Astrocyte of the cerebellum (primary cell): ENCODE measurements at places on chromosomes 2 and 18.

DNA sequence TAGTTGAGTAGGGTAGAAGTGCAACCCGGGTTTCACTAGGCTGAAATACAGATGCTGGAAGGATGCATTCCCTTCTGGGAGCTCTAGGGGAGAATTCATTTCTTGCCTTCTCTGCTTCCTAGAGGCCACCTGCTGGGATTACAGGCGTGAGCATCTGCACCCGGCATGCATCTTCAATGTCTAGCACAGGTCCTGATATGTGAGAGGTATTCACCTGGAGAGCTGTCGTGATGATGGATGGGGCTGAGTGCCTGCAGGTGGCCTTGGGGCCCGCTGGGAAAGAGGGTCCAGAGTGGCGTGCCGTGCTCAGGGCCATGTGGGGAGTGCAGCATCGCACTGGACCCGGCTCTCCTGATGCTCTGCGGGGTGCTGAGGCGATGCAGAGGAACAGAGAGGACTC is 6.6 kb upstream of the NTSR2 start:
- DNase-seq, result no peak

DNA sequence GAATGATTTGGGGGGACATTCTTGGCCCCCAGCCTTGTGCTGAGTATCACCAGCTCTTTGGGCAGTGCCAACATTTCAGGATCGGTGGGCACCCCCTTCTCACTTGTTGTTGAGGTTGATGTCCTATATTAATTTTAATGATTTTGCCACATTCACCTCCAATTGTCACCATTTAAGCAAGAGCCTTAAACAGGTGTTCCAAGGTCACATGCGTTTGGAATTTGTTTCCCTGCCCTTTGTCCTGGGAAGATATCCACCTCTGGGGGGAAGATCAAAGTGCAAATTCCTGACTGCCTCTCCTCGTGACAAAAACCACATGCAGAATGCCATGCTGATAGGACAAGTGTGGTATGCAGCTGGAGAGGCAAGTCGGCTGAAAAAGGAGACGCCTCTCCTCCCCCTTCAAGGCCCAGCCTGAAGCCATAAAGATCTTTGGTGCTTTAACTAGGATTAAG is 72.5 kb upstream of the ID2 start:
- DNase-seq, result no peak

DNA sequence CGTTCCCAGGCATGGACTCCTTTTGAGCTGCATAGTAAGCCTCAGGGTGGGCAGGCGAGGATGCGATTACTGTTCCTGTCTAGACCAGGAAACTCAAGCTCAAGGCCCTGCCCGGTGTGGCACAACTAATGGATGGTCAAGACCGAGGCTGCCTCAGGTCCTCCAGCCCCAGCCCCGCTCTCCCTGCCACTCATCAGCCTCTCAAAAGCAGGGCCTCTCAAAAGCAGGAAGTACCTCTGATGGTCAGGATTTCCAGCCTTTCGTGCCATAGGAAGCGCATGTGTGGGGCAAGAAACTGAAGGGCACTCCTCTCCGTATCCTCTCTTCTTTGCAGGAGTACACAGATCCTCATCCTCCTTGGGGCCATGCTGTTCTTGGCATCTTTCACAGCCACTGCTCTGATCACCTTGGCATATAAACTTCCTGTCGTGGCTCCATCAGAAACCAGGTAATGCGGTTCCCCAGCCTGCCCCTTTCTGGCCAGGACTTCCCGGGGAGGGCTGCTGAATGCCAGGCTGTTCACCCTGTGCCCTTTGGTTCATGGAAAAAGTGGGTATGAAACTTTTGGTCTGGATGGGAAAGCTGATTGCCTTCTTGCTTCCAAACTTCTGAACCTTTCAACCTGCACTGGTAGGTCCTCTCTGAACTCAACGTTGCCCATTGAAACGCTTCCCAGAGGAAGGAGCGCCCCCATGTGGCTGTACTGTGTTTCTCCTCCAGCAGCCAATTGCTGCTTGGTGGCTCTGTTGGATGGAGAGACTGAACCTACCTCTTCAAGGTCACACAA is 82.8 kb upstream of the SEC11C start:
- DNase-seq, result peak; percentile 49

GRCh38 chr2:141497272-141497671 is 633.5 kb downstream of the LRP1B start:
- DNase-seq, result no peak

GRCh38 chr18:6406075-6406909 is 8.4 kb downstream of the L3MBTL4 start:
- DNase-seq, result no peak

DNA sequence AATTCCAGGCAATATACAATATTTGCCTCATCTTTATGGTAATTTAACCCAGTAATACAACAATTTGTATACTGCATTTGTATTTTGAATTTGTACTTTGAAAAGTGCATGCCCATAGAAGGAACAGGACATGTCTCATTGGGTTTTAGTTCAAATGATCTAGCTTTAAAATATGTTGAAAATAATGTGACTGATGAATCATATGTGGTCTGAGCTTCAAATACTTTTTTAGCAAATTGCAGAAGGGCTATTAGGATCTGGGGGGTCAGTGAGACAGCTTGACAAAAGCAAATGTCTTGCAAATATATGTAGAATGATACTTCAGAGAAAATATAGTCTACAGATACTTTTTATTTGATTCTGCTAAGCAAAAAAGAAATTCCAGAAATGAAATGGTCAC is 248.9 kb downstream of the DCC start:
- no peak for DNase-seq

GRCh38 chr2:85719609-85720240 is 25.6 kb downstream of the GNLY start:
- DNase-seq, result no peak

DNA sequence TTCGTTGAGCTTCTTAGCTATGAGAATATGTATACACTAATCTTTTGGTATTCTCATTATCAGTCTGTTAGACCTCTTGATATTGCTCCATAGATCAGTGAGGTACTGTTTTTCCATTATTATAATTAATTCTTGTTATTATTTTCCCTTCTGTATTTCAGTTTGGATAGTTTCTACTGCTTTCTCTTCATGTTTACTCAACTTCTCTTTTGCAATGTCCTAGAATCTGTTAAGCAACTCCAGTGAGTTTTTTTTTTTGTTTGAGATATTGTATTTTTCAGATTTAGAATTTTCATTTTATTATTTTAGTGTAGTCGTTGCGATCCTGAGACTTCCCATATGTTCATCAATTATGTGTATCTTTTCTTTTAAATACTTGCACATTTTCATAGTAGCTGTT is 260.8 kb downstream of the SETBP1 start:
- no peak for DNase-seq

DNA sequence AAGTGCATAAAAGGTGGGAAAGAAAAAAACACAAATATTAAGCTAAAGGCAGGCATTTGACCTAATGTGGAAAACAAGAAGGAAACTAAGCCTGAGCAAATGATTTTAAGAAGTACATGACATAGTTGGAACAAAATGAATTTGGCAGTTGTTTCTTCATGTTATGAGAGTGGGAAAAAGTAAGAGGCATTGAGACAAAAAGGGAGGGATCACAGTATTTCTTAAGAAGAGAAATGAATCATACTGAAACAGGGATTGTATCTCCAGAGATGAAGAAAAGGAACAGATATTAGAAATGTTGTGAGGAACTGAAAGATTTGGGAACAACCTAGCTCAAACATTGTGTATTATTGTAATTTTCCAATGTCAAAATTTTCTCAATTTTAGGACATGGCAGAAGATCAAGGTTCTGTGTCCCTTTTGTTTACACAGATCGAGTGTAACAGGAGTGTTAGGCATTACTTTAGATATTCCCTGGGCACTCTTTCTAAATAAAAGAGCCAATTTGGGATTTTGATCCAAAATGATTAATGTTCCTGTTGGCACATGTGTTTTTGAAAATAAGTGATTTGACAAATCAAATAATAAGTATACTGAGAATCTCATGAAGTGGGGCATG is 98.6 kb downstream of the CALCRL start:
- DNase-seq, result no peak

DNA sequence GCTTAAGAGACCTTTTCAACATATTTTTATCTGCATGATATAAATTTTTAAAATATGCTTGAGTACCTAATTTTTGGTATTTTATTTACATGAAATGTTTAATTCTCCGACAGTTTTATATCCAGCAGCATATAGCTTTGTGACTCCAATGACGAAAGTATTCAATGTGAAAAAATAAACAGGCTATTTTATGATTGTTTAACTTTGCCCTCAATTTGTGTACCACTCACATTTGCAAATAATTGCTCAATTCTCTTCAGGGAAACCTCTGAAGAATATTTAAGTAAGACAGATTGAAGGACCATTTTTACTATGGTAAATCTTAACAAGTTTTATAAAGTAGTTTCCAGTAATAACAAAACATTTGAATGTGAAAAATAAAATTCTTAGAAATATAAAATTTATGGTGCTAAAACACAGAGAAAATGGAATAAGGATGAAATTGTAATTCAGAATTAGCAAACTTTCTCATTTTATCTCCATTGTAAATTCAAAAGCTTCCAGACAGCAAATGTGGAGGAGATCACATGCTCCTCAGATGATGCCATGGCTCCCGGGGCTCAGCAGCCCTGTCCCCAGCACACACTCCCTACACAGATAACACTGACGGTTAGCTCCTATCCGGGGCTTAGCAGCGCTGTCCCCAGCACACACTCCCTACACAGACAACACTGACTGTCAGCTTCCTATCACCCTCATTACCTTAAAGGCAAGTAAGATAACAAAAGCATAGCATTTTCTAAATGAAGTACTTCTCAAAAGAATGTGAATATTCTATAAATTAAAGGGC is 39.7 kb downstream of the SH3YL1 start:
- no peak for DNase-seq

DNA sequence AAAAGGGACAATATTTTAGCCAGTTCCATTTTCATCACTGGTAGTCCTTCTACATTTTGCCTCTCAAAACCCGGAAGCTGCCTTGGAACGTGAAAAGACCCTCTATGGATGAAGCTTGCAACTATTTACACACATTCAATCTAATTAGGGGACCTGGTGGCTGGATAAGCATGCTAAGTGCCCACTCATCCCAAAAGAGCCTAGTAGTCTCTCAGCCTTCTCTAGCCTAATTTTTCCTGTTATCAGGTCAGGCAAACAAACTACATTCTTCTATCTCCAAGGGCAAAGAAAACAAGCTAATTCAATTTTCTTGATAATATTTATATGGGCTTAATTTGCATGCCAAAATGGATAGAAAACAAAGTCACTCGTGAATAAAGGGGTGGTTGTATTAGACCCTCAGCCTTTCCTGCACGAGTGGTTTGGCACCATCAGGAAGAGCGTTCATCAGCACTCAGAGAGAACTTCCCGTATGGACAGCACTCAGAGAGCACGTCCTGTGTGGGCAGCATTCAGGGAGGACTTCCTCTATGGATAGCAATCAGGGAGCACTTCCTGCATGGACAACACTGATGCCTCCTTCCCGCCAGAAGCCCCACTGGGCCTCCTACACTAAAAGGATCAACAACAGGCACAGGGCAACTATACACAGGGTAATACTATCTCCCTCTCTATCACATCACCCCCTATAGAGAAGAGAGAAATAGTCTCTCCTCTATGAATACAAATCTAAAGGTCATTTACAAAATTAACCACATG is 122.2 kb downstream of the RBMS1 start:
- no peak for DNase-seq

DNA sequence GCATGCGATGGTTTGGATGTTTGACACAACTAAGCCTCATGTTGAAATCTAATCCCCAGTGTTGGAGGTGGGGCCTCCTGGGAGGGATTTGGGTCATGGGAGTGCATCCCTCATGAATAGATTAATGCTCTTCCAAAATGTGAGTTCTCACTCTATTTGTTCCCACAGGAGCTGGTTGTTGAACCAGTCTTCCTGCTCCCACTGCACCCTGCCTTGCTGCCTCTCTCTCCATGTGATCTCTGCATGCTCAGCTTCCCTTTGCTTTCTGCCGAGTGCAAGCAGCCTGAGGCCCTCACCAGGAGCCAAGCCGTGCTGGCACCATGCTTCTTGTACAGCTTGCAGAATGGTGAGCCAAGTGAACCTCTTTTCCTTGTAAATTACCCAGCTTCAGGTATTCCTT is 206.8 kb downstream of the VAPA start:
- no peak for DNase-seq

GRCh38 chr2:68860111-68860510 is 11.1 kb downstream of the BMP10 start:
- no peak for DNase-seq

DNA sequence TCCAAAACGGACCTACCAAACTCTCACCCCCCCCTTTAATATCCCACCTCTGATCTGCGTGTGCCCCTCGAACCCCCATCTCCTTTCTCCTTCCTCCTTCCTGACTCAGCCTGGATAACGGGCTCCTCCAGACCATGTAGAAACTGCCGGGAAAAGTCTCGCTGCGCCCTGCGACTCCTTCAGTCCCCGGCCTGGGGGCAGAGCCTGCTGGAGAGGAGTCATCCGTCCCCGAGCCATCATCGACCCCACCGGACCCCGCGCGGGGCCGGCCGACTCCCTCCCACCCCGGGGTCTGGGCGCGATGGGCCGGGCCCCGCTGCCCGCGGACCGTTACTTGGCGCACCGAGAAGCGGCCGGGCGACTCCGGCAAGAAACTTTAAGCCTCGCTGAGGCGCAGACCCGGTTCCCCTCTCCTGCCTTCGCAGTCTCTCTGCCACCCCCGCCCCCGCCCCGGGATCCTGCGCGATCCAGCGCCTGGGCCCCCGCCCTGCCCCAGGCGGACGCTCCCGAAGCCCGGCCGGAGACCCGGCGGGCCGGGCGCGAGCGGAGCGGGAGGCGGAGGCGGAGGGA is 3.4 kb downstream of the ZEB2 start:
- DNase-seq, result no peak

DNA sequence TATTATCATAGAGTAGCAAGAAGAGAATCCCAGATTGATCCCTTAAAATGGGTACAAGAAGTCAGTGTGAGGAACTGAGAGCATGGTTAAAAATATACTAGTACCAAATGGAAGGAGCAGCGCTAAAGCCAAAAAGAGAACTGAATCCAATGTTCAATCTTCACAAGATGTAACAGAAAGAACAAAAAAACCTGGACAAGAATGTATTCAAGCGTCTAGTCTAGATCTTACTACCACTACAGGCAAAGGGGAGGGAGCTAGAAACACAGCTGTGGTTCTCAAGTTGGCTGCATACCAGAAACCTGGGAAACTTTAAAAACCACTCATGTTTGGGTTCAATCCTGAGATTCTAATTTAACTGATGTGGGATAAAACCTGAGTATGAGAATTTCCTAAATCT is 57.5 kb downstream of the PIAS2 start:
- peak; percentile 57 for DNase-seq

GRCh38 chr2:70141902-70142589 is 48.8 kb downstream of the C2orf42 start:
- no peak for DNase-seq

- DNase-seq, result no peak
Measured at GRCh38 chr2:26980971-26981370, 10.5 kb downstream of the MAPRE3 start.
